Fibroblast of the conjunctiva (primary cell): ENCODE measurements at places on chromosomes 1 and 21.

- no peak for DNase-seq
Measured at GRCh38 chr1:215878843-215879242, 311.7 kb downstream of the KCTD3 start.

GRCh38 chr1:108893141-108893530 lies 16.4 kb downstream of the GPSM2 start:
- DNase-seq, result no peak

- DNase-seq, result no peak
Measured at GRCh38 chr1:77428068-77428467, 146.2 kb downstream of the AK5 start.

GRCh38 chr1:247528812-247529474 lies 7.3 kb downstream of the OR2C3 start:
- DNase-seq, result no peak

GRCh38 chr1:192601143-192601542 lies 25.6 kb downstream of the RGS1 start:
- DNase-seq, result no peak

GRCh38 chr1:184945678-184946412 lies 28.5 kb downstream of the NIBAN1 start:
- peak; percentile 27 for DNase-seq

GRCh38 chr1:204363335-204364114 lies 3.8 kb upstream of the PLEKHA6 start:
- peak; percentile 60 for DNase-seq

GRCh38 chr1:228471762-228472398 lies 15.3 kb upstream of the RNF187 start:
- DNase-seq, result no peak
